ENCODE measurements at places on chromosomes 11 and 22. TPM values are rescaled to one million over a fixed set of nuclear protein-coding genes. Genes with fewer than 3 reads are reported as not detected.

GRCh38 chr11:130024361-130024760, 21.7 kb upstream of the PRDM10 start:
- no peak for DNase-seq

The UCP3 gene
- 0.10 TPM for total RNA-seq

DNA sequence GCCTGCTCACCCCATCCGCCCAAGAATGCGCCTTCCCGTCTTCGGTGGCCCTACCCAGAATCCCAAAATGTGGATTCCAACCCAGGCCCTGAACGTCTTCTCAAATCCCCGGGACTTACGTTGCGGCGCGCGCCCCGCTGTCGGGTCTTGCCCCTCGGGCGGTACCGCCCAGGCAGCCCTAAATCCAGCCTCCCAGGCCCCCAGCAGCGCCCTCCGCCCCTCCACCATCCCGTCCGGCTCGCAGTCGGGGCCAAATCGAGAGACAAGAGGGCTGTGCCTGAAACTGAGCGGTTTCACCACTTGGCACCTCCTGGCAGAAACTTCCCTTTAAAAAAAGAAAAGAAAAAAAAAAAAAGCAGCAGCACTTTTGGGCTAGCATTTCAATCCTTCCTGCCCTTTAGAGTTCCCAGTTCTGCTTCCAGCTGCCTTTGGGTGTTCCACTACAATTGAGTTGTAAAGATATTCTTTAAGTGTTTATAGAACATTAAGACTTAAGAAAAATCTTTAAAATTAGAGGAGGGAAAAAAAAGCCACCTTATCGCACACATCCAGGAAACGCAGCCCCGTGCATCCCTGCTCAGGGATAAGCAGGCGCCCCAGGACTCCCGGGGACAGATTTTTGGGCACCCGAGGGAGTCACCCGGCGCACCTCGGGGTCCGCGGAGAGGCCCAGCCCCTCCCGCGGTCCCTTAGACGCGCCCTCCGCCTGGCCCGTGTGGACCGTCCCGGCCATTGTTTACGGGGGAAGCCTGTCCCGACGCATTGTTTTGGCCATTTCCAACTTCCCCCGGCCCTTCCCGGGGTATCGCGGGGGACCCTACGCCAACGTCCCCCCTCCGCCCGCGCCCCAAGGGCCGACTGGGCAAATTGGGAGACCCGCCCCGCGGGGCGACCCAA, 57.6 kb downstream of the KCNJ4 start:
- DNase-seq, result no peak

The GGTLC3 gene
- not detected for total RNA-seq

The NTM gene
- 13.2 TPM for total RNA-seq

The RAG1 gene
- 3.8 TPM for total RNA-seq

GRCh38 chr22:46187862-46188261, 37.5 kb downstream of the PPARA start:
- no peak for DNase-seq

The FCHSD2 gene
- 20.9 TPM for total RNA-seq

GRCh38 chr11:70071996-70072395, 6.1 kb upstream of the ANO1 start:
- no peak for DNase-seq

DNA sequence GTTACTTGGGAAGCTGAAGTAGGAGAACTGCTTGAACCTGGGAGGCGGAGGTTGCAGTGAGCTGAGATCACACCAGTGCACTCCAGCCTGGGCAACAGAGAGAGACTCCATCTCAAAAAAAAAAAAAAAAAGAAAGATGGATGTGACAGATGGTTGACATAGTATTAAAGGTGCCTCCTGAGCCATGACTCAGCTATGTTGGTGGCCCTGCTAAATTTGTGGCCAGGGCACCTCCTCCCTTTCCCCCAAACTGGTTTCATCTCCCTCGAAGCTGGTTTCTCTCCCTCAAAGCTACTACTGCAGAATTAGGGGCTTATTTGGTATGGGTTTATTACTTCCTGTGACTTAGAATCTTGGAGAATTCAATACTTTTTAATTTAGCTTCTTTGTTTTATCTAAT, 31.5 kb downstream of the SDHD start:
- DNase-seq, result no peak

DNA sequence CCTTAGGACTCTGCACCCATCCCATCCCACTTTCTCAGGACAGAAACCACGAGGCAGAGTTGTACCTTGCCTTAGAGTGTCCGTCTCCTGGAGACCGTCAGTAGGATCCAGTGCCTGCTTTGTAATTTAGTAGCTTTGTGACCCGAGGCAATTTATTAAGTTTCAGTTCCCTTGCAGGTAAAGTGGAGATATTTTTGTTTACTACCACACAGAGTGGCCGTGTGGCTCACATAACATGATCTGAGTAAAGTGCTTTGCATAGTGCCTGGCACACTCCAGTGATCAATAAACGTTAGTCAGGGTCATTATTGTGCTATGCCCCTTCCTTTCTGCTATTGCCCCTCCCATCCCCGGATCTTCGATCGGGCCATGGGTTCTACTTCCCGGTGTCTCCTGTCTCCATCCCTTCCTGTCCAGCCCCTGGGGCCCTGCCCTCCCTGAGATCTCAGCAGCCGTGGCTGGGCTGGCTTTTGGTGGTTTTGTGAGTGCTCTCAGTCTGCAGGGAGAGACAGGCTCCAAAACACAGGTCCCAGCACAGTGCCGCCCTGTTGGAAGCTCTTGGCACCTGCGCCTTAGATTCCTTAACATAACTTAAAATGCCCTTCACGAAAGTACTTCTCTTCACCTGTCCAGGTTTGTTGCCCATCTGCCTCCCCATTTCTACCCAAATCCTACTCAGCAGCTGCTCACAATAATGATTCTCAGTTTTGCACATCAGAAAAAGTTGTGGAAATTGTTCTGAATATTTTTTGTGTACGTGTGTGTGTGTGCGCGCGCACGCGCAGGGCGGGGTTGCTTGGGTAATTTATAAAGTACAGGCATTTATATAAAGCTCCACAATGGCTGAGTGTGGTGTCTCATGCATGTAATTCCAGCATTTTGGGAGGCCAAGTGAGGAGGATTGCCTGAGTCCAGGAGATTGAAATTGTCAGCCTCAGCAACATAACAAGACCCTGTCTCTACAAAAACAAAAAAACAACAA, 753.7 kb downstream of the NTM start:
- DNase-seq, result no peak

DNA sequence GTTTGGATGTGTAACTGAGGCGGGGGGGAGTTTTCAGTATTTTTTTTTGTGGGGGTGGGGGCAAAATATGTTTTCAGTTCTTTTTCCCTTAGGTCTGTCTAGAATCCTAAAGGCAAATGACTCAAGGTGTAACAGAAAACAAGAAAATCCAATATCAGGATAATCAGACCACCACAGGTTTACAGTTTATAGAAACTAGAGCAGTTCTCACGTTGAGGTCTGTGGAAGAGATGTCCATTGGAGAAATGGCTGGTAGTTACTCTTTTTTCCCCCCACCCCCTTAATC, 2.3 kb downstream of the MALAT1 start:
- no peak for DNase-seq

DNA sequence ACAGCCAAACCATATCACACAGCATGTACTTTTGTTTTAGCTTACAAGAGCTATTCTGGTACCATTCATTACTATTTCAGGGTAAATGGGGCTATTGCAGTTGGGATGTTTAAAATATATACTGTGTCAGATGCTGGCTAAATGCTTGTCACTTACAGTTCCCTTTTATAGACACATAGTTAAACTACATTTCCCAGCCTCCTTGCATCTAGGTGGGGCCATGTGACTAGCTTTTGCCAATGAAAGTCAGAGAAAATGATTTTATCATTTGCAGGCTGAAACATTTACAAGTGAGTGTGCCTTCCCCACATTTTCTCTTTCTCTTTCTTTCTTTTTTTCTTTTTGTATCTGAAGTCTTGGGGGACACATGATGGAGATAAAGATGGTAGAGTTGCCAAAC, 7.8 kb upstream of the IFTAP start:
- DNase-seq, result no peak

- DNase-seq, result no peak
These were observed 85.1 kb upstream of the BLID start for GRCh38 chr11:122201106-122201505.

The JAML gene
- total RNA-seq, result not detected

DNA sequence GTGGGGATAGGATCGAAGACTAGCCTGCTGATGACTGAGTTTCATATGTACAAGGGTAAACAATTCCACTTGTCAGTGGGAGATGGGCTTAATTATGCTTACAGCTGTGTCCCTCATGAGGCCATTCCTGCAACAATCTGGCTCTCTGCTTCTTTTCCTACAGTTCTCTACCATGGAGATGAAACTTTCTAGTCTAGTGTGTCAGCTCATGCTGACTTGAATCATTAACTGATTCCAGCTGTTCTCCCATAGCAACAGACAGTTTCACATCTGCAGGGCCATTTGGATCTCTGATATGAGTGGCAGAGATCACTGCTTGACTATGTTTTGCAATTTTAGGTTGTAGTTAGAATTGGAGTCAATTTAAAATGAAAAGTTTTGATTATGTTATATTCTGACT, 1251.7 kb upstream of the RAG2 start:
- DNase-seq, result no peak

- no peak for DNase-seq
These were observed at the start of gene PRG3 for GRCh38 chr11:57380975-57381374. Gene PRG3 (minus strand): TSS chr11:57381150. CDS start chr11:57380708, 442 bp downstream.

DNA sequence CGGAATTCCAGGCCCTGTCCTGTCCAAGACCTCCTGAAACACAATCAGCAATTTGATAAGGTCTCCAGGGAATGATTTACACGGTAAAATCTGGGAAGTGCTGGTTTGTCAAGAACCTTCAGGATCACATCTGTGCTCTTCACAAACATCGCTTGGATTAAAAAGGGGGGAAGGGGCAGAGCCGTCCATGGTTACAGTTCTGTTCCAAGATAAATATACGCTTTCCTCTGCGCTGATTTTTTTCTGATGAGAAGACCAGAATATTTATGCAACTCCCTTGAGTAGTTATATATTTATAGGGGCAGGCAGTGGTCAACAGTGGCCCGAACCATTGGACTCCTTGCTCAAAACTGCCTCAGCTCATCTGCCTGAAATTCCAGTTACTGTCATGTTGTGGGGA, 9.2 kb upstream of the APOL5 start:
- DNase-seq, result no peak

- DNase-seq, result no peak
These were observed 2.5 kb downstream of the PCSK7 start for GRCh38 chr11:117229411-117229810.

The TCN1 gene
- total RNA-seq, result not detected

The CTTN gene
- total RNA-seq, result 537 TPM

The C11orf52 gene
- 0.18 TPM for total RNA-seq

The APOL4 gene
- total RNA-seq, result 2.7 TPM

The CRYBB3 gene
- total RNA-seq, result 0.58 TPM

The TEX54 gene
- not detected for total RNA-seq

DNA sequence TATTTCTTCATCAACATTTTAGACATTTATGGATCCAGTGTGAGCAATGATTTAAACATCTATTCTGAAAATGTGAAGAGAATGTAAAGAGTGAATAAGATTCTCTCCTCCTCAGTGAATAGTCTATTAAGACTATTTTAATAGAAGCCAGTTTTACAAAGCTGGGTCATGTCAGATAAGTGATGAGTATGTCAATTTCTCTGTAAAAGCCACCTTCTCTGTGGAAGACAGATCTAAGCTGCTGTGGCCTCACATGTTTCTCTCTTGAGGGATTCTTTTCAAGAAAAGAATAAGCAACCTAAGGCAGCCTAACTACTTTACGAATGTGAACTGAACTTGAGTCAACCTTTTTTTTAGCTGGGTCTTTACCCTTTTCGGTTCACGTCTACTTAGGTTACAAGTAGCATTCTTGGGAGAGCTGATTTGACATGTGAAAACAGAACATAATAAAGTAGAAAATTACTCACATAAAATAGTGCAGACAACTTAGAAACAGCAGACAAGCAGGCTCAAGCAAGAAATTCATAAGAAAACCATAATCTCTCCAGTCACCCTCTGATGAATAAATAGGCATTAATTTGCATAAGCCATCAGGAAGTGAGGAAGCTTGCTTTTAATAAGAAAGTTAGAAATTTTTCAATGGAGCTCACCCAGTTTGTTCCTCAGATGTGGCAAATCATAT, 9.9 kb downstream of the CTSC start:
- no peak for DNase-seq

The YPEL1 gene
- 8.7 TPM for total RNA-seq

The FOSL1 gene
- total RNA-seq, result 71.4 TPM

DNA sequence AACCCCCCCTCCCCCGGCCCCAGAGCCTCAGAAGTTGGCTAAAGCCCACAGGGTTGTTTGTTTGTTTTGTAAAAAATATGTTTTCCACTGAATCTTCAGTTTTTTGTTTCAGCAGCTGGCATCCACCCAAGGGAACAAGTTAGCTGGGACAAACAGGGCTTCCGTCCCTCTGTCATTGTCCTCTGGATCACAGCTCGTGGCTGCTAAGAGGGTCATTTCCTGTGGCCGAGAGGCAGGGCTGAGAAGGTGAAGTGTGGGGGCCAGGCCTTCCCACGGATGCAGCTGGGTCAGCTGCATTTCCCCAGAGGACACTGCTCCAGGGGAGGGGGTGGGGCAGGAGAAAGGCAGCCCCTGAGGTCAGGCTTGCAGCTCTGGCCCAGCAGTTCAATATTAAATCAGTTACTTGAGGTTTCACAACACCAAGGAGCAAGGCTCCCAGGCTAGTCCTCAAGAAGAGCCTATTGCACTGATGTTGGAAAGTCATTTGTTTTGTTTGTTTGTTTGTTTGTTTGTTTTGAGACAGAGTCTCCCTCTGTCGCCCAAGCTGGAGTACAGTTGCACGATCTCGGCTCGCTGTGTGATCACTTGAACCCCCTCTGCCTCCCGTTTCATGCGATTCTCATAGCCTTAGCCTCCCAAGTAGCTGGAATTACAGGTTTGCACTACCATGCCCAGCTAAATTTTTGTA, 34.4 kb upstream of the SMTN start:
- DNase-seq, result peak; percentile 91

DNA sequence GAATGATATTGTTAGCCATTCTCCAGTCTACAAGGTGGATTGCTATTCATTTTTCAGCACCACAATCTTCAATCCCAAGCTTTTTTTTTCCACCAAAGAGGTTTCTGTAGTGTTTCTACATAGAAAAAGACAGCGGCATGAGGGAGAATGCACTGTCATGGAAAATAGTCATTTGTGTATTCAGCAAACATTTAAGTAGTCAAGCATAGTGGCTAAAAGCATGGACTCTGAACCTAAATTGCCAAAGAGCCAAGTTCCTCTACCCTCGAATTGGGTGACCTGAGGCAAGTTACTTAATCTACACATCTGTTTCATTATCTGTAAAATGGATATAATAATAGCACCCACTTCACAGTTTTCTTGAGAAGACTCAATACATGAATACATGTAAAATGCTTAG, 14.2 kb downstream of the GAS2 start:
- no peak for DNase-seq

The RIMBP3B gene
- total RNA-seq, result 0.06 TPM

- no peak for DNase-seq
These were observed 114.7 kb downstream of the UVRAG start for GRCh38 chr11:75929706-75930105.

GRCh38 chr22:17114898-17115235, 6.3 kb downstream of the TMEM121B start:
- no peak for DNase-seq

DNA sequence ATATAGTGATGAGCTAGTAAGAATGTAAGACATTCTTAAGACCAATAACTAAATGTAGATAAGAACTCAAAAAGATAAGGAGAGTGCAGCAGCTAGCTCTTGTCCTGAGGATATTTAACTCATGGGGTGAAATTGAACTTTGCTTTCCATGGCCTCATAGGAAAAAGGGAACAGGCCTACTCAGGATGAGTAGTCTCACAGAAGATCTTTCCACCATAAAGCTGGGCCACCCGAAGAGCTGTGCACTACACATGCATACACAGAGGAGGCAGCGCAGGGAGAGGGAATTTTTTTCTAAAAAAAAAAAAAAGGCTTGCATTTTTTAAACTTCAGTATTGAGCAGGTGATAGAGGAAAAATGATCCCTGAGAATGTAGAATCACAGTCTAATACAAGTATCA, 59.9 kb upstream of the CFAP300 start:
- DNase-seq, result no peak

All from glomerular endothelial cell (primary cell).